ENCODE measurements at places on chromosomes 6 and 20. TPM values are rescaled to one million over a fixed set of nuclear protein-coding genes. Genes with fewer than 3 reads are reported as not detected.

Gene SOX18
- total RNA-seq = 13.1 TPM

Gene RSPO4
- 0.53 TPM for total RNA-seq

Gene GOPC
- 19.2 TPM for total RNA-seq

Gene PLN
- total RNA-seq = 4.8 TPM

Gene FKBP1A
- 64.7 TPM for total RNA-seq

Gene RIPOR2
- 1.1 TPM for total RNA-seq

Gene SH3BGRL2
- total RNA-seq = 8.1 TPM

Gene CALHM6
- 1.6 TPM for total RNA-seq

Gene FAM209A
- not detected for total RNA-seq

Gene PRSS35
- total RNA-seq = 5.8 TPM

Gene PDCD2
- total RNA-seq = 66.2 TPM

Gene CDSN
- total RNA-seq = not detected

Gene NHLRC1
- total RNA-seq = 0.66 TPM

Gene PRDM13
- not detected for total RNA-seq

Gene DPM1
- total RNA-seq = 37.2 TPM

Gene ZSCAN26
- 25.1 TPM for total RNA-seq

Gene BFSP1
- total RNA-seq = 1.2 TPM

Gene LST1
- 3.8 TPM for total RNA-seq

Gene BTN1A1
- total RNA-seq = not detected

Gene TCP11
- total RNA-seq = 0.53 TPM

Gene FAM209B
- total RNA-seq = not detected

Gene GSTA3
- total RNA-seq = not detected

Gene MEP1A
- total RNA-seq = not detected

Gene NKX2-4
- total RNA-seq = not detected

Gene GLP1R
- total RNA-seq = not detected

Gene METTL24
- 6.6 TPM for total RNA-seq

Gene NRN1
- total RNA-seq = 3.5 TPM

Gene SOD2
- 580 TPM for total RNA-seq

Gene MYCT1
- total RNA-seq = 2.7 TPM

Gene PDRG1
- total RNA-seq = 9.4 TPM

Gene SLC17A2
- not detected for total RNA-seq

Gene LINC00237
- total RNA-seq = not detected

Gene TNFRSF6B
- 4.1 TPM for total RNA-seq

Gene PRKN
- total RNA-seq = 7.0 TPM

Gene CALHM5
- total RNA-seq = 1.2 TPM
